Cardiac fibroblast (primary cell): ENCODE measurements at places on chromosomes 3 and 15.

- no peak for DNase-seq
These were observed 49.0 kb downstream of the DZIP1L start for GRCh38 chr3:138066383-138066782.

GRCh38 chr15:32872621-32873283 is 154.9 kb downstream of the GREM1 start:
- DNase-seq = peak; percentile 50

GRCh38 chr3:25452740-25453139 is 24.7 kb downstream of the RARB start:
- DNase-seq = no peak

- DNase-seq = peak; percentile 3
These were observed 249.9 kb downstream of the SHOX2 start for GRCh38 chr3:157856078-157856939.

- DNase-seq = no peak
These were observed 331.0 kb upstream of the RGMA start for GRCh38 chr15:93420050-93420452.

GRCh38 chr15:99158626-99159412 is 53.9 kb downstream of the SYNM start:
- no peak for DNase-seq

DNA sequence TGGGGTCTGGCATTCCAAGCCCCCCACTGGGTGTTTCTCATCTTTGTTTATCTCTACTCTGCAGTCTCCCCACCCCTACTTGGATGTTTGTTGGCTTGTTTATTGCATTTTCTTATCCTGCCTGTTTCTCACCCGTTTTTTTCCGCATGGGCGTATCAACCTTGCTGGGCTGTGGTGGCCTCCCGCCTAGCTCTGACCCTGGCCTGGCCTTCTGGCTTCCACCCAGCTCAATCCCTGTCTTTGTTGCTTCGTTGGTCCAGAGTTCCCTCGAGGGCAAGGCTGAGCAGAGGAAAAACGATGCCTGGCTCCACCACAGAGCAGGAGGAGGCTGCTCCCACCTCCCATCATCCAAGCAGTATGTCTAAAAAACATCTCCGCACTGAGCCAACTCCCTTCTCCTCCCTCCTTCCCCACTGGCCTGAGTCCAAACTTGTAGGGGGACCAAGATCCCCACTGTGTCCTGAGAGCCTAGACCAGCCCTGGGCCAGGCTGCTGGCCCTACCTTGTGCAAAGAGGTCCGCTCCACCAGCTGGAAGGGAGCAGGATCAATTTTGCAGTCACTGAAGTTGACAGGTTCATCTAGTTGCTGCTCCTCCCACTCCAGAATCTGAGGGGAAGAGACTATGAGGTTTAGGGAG is 9.8 kb downstream of the CLCN2 start:
- DNase-seq = no peak

- peak; percentile 83 for DNase-seq
These were observed 795 bp upstream of the MYNN start for GRCh38 chr3:169772305-169772896.

- DNase-seq = no peak
These were observed 288.9 kb downstream of the FAM43A start for GRCh38 chr3:194974468-194975135.

GRCh38 chr15:80749589-80749988 is 29.6 kb upstream of the CEMIP start:
- DNase-seq = no peak

GRCh38 chr15:56040081-56041035 is 46.9 kb upstream of the NEDD4 start:
- DNase-seq = peak; percentile 99

- no peak for DNase-seq
These were observed 45.8 kb downstream of the RASA2 start for GRCh38 chr3:141532609-141533008.

DNA sequence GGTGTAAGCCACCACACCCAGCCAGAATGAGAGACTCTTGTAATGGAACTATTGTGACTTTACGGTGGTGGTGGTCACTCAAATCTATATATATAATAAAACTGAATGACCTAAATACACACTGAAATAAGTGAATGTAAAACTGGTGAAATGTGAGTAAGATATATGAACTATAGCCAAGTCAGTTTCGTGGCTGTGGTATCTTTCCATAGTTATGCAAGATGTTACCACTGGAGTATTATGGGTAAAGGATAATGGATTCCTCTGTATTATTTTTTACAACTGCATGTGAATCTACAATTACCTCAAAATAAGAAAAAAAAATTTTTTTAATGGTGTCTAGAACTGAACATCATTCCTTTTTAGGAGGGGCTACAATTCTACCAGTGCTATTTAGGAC is 21.9 kb downstream of the PIK3CB start:
- DNase-seq = peak; percentile 57

DNA sequence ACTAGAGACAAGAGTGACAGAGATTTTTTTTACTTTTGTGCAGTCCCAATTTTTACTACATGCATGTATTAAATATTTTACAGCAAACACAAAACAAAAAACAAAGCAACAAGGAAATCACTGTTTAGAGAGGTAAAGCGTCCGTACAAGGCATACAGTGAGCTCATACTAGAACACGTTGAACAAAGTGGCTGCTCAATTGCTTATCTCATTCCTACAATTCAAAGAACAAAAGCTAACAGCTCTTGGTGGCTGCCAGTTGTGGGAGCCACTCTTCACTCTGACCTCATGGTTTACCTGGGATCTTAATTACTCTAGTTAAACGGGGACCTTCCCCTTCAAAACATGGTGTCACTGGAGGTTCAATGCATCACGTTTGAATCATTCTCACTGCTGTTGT is 7.6 kb upstream of the ARHGEF26 start:
- no peak for DNase-seq

DNA sequence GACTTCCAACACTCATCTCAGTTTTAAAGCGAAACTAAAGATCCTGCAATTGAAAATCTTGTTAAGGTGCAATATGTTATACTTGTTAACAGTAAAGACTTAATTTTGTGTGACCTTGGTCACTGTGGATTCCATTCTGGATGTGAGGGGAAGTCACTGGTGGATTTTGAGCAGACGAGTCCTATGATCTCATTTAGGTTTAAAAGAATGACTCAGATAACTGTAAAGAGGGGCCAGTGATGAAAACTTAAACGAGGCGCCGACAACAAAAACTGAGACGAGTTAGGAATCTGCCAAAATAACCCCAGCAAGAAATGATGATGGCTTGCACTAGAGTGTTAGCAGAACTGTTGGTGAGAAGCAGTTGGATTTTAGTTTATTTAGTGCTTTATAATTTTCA is 56.5 kb downstream of the LRRC28 start:
- DNase-seq = peak; percentile 25

DNA sequence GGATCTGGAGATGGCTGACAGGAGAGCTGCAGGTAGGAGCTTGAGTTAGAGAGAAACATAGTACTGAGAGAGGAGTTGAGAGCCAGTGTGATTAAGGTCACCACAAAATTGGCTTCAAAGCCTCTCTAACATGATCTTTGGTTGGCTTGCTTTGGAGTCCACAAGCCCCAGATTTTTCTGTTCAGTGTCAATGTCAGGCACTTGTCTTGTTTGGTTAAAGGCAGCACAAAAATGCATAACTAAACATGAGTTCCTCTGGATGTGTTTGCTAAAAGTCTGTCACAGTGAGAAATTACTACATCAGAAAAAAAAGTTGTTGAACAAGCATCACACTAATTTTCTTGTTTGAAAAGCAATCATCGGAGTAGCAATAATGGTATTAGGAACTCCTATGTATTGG is 440.5 kb downstream of the NTRK3 start:
- DNase-seq = peak; percentile 32
